HCT116 (cell line): ENCODE measurements at places on chromosomes 3 and 15. TPM values are rescaled to one million over a fixed set of nuclear protein-coding genes. Genes with fewer than 3 reads are reported as not detected.

GRCh38 chr3:158160958-158161357 lies 51.1 kb downstream of the RSRC1 start:
- peak overlapping the region; percentile 15; the same call in 1 of the 2 replicates for H3K4me3 ChIP-seq
- no peaks in the 10 kb centered on the region for H3K27me3 ChIP-seq
- peak; percentile 75 for DNase-seq
- peaks cover 40% of the 10 kb centered on the region for H3K4me1 ChIP-seq

DNA sequence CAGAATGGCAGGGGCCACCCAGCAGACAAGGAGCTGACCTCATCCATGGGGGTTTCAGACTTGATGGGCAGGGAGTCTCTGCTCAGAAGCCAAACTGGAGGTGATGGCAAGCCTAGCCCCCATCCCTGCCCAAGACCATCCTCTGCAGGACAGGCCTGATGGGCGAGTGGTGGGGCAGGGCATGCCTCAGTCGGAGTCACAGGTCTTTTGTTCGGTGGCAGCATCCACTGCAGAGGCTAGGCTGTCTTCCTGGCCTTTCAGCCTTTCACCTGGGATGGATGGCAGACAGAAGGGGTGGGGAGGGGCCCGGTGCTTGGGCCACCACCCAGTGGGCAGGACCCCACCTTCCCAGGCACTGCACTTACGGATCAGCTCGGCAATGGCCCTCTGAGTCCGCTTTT lies 44.4 kb downstream of the PTH1R start:
- no peaks in the 10 kb centered on the region for H3K4me1 ChIP-seq
- no peaks in the 10 kb centered on the region for H3K27me3 ChIP-seq
- peaks cover 34% of the 10 kb centered on the region for H3K36me3 ChIP-seq
- H3K27ac ChIP-seq, result no peak overlapping the region

DNA sequence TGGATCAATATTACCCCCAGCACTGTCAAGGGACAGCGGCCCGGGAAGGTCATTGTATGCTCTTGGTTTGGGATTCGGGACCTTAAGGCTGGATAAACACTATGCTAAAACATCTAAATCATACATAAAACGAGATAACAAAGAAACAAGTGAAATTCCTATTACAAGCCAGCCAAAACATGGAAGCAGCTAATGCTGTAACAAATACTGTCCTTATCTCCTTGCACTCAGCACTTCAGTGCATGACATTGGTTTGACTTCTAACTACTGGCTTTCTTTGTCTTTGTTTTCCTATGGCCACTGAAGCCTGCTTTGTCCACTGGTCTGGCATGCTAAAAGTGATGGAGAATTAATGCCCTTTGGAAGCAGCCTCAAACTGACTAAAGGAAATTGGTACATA lies 516.4 kb upstream of the DPH6 start:
- H3K36me3 ChIP-seq, result no peaks in the 10 kb centered on the region

DNA sequence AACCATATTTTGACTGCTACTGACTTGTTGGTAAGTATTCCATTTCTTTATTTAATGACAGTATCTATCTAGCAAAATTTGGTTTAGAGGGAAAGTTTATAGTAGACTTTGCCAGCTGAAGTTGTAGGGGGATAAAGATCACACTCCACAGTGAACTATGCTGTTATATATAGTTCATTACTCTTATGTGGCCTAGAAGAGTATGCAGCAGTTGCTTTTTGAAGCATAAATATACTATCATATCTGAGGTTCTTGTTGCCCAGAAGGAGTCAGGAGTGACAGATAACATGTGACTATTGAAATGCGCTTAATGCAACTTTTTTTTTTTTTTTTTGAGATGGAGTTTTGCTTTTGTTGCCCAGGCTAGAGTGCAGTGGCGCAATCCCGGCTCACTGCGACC lies 25.6 kb upstream of the MCF2L2 start:
- H3K4me3 ChIP-seq, result no peak overlapping the region
- no peak overlapping the region for H3K27ac ChIP-seq
- DNase-seq, result no peak
- H3K4me1 ChIP-seq, result peaks cover 8% of the 10 kb centered on the region
- no peaks in the 10 kb centered on the region for H3K27me3 ChIP-seq

DNA sequence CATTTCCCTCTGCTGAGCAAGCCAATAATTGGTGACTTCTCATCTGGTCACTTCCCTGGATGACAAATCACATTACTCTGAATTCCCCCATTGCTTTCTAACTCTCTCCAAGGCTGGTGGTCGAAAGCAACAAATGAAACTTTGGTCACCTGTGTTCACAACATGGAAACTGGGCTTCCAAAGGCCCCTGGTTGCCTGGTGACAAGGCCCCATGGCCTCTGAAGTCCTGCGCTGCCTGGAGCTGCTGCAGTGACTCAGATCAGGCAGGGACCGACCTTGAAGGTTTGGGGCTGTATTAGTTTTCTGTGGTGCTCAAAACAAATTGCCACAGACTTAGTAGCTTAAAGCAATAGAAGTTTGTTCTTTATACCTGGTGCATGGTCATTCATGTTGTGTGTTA lies 345.3 kb downstream of the WDR72 start:
- H3K36me3 ChIP-seq, result no peaks in the 10 kb centered on the region
- DNase-seq, result no peak
- no peaks in the 10 kb centered on the region for H3K4me1 ChIP-seq
- H3K27me3 ChIP-seq, result peaks cover 11% of the 10 kb centered on the region

- DNase-seq, result no peak
- no peaks in the 10 kb centered on the region for H3K36me3 ChIP-seq
- no peak overlapping the region for H3K27ac ChIP-seq
- no peaks in the 10 kb centered on the region for H3K4me1 ChIP-seq
Observed at GRCh38 chr15:70545526-70545925, 217.8 kb downstream of the UACA start.

- peaks cover 16% of the 10 kb centered on the region for H3K4me1 ChIP-seq
- no peak overlapping the region for H3K27ac ChIP-seq
- no peaks in the 10 kb centered on the region for H3K27me3 ChIP-seq
- DNase-seq, result no peak
Observed at GRCh38 chr3:82054849-82055248, 293.4 kb upstream of the GBE1 start.

DNA sequence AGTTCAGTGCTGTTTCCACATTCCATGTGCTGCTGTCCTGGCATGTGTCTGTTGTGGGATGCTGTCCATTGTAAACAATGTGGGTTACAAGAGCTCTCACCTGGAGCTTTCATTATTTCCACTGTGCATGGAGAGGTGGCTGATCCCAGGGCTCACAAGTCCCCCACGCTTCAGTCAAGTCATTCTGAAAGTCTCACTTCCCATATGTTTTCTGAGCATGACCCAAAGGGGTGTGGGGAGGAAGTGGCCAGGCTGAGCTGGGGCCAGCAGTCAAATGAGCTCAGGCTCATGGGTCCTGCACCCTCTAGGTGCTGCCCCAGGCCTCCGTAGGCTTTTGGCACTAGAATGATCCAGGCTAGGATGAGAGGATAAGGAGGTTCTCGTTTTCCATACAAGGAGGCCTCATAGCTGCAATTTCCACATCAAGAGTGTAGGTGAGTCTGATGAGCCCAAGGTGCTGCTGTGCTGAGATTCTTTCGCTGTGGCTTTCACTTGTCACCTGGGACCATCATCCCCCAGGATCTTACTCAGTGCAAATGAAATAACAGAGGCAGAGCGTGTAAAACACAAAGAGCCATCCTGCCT lies 22.0 kb downstream of the STARD5 start:
- peaks cover 17% of the 10 kb centered on the region for H3K4me1 ChIP-seq
- no peaks in the 10 kb centered on the region for H3K27me3 ChIP-seq
- H3K4me3 ChIP-seq, result no peak overlapping the region
- no peaks in the 10 kb centered on the region for H3K36me3 ChIP-seq

DNA sequence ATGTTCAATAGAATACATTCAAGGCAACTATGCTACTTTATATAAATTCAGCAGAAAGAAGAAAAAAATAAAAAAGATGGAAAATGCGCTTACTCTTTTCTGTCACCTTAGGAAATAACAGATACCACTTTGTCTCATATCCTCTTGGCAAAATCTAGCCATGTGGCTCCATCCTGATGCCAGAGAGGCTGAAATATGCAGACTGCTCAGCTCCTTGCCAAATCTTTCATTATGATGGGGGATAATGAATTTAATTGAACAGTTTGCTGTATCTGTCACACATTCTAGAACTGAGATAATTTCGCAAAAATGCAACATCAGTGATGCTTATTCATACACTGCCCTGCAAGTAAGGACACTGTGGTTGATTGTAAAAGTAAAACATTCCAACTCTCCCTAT lies 1081.5 kb downstream of the PLOD2 start:
- no peaks in the 10 kb centered on the region for H3K36me3 ChIP-seq
- H3K27me3 ChIP-seq, result no peaks in the 10 kb centered on the region
- DNase-seq, result no peak
- no peak overlapping the region for H3K27ac ChIP-seq
- no peaks in the 10 kb centered on the region for H3K4me1 ChIP-seq
- no peak overlapping the region for H3K4me3 ChIP-seq

GRCh38 chr3:43770426-43771103 lies 79.8 kb downstream of the ABHD5 start:
- H3K27me3 ChIP-seq, result no peaks in the 10 kb centered on the region
- H3K4me3 ChIP-seq, result no peak overlapping the region
- H3K27ac ChIP-seq, result 0 out of 2 replicates have a peak overlapping the region, but pooled peaks have one; percentile 2
- H3K36me3 ChIP-seq, result no peaks in the 10 kb centered on the region
- H3K4me1 ChIP-seq, result peaks cover 18% of the 10 kb centered on the region

DNA sequence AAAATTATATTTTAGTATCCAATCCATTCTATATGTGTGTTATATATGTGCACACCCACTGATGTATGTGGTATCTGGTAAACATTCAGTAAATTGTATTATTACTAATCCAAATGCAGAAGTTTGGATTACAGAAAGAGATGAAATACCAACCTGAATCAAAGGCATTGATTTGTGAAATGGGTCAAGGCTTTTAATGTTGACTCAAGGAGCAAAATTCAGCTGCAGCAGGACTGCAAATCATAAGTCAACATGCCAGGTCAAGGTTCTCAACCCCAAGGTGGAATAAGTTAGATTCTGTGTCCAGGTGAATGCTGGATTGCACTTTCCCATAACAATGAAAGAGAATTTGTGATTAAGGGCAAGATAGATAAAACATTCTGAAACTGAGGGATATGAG lies 190.7 kb downstream of the GAP43 start:
- H3K27me3 ChIP-seq, result no peaks in the 10 kb centered on the region
- no peak overlapping the region for H3K27ac ChIP-seq
- H3K4me1 ChIP-seq, result no peaks in the 10 kb centered on the region
- no peaks in the 10 kb centered on the region for H3K36me3 ChIP-seq
- H3K4me3 ChIP-seq, result no peak overlapping the region

- no peak overlapping the region for H3K27ac ChIP-seq
- no peak overlapping the region for H3K4me3 ChIP-seq
- no peaks in the 10 kb centered on the region for H3K4me1 ChIP-seq
- no peak for DNase-seq
- no peaks in the 10 kb centered on the region for H3K27me3 ChIP-seq
Observed at GRCh38 chr3:112793326-112794081, 53.2 kb downstream of the CD200R1L start.

- peak; percentile 35 for DNase-seq
- H3K4me1 ChIP-seq, result no peaks in the 10 kb centered on the region
- no peak overlapping the region for H3K4me3 ChIP-seq
- no peaks in the 10 kb centered on the region for H3K36me3 ChIP-seq
- no peaks in the 10 kb centered on the region for H3K27me3 ChIP-seq
Observed at GRCh38 chr3:146326875-146327543, 76.1 kb upstream of the PLSCR4 start.

DNA sequence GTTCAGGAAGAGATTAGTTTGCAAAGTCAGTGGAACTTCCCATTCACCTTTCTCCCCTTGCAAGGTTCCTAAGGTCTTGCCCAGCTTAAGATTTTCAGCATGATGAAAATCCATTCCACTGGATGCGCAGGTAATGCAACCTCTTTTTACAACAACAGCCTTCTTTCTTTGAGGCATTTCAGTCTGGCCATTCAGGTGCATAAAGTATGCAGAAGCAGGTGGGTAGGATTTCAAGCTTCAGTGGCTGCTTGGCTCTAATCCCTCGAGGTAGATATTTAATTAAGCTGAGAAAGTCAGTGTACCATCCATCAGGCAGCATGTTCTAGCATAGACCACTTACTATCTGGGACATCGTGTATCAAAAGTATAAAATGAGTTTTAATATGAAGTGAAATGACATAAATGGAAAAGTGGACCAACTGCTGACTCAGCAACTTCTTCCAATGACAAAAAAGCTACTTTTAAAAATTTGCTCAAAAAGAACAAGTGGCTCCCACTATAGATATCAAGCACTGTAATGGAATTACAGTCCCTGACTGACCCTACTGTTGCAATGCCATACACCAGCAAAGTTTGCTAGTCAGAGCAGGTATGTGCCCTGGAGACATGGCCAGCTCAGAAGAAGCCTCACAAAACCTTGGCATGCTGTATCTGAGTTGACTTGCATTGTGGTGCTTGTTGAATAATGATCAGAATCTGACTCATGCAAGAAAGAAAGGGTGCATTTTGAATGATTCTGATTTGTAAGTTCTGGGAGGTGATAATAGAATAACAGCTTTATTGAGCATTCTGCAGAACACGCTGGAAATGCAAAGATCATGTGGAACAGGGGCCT lies 459.9 kb upstream of the MCTP2 start:
- H3K4me3 ChIP-seq, result no peak overlapping the region
- no peaks in the 10 kb centered on the region for H3K36me3 ChIP-seq
- H3K4me1 ChIP-seq, result no peaks in the 10 kb centered on the region
- no peak overlapping the region for H3K27ac ChIP-seq

- H3K27me3 ChIP-seq, result no peaks in the 10 kb centered on the region
- H3K36me3 ChIP-seq, result no peaks in the 10 kb centered on the region
- DNase-seq, result peak; percentile 72
- peak overlapping the region; percentile 55 for H3K27ac ChIP-seq
Observed at GRCh38 chr15:66751579-66751978, 49.5 kb downstream of the SMAD6 start.

GRCh38 chr15:72404841-72405240 lies 6.7 kb downstream of the TMEM202 start:
- DNase-seq, result no peak
- no peaks in the 10 kb centered on the region for H3K4me1 ChIP-seq
- no peaks in the 10 kb centered on the region for H3K36me3 ChIP-seq
- H3K27ac ChIP-seq, result no peak overlapping the region
- no peak overlapping the region for H3K4me3 ChIP-seq

- no peaks in the 10 kb centered on the region for H3K4me1 ChIP-seq
- no peaks in the 10 kb centered on the region for H3K27me3 ChIP-seq
- H3K4me3 ChIP-seq, result no peak overlapping the region
- H3K36me3 ChIP-seq, result no peaks in the 10 kb centered on the region
- no peak overlapping the region for H3K27ac ChIP-seq
Observed at GRCh38 chr3:28948685-28949084, 332.2 kb upstream of the RBMS3 start.

- no peaks in the 10 kb centered on the region for H3K36me3 ChIP-seq
- DNase-seq, result no peak
- no peak overlapping the region for H3K27ac ChIP-seq
Observed at GRCh38 chr3:121232309-121233225, 313.2 kb downstream of the POLQ start.

Gene LRRIQ4
- total RNA-seq, result not detected

Gene SLC24A1
- 15.9 TPM for total RNA-seq

Gene PHLDB2
- 143 TPM for total RNA-seq

Gene ACAD9
- total RNA-seq, result 55.8 TPM

Gene FAM162A
- total RNA-seq, result 74.1 TPM

Gene THRB
- total RNA-seq, result 2.5 TPM

Gene SLC12A1
- total RNA-seq, result not detected
